Breast epithelium (tissue), 4 donors: ENCODE measurements at places on chromosomes 4 and X. TPM values are rescaled to one million over a fixed set of nuclear protein-coding genes. Genes with fewer than 3 reads are reported as not detected.

RGN gene
- 2.6 TPM for total RNA-seq

ZNF280C gene
- total RNA-seq = 4.9 TPM

UGT2B17 gene
- not detected for total RNA-seq

FGF2 gene
- 53.6 TPM for total RNA-seq

ADAMTS3 gene
- 2.9 TPM for total RNA-seq

CXCR3 gene
- not detected for total RNA-seq

NKX6-1 gene
- total RNA-seq = 0.33 TPM
